Activated CD4-positive, alpha-beta T cell treated with anti-CD3 and anti-CD28 coated beads, Interleukin-2, amount 10 ng/mL, durations not matched to agents 24 days and 14 days (primary cell): ENCODE measurements at places on chromosomes 11 and 22. TPM values are rescaled to one million over a fixed set of nuclear protein-coding genes. Genes with fewer than 3 reads are reported as not detected.

The MS4A7 gene
- total RNA-seq, result not detected in 2 replicates

The RASD2 gene
- 0.09 TPM in 1 of 2 replicates, not detected in the other for total RNA-seq

The MUS81 gene
- 77.4 and 80.5 TPM in 2 replicates for total RNA-seq

The IL18BP gene
- 15.0 and 19.9 TPM in 2 replicates for total RNA-seq

The OR52E6 gene
- total RNA-seq, result not detected in 2 replicates

The CHKB gene
- 83.2 and 84.7 TPM in 2 replicates for total RNA-seq

The TNNT3 gene
- 1.1 and 1.2 TPM in 2 replicates for total RNA-seq

DNA sequence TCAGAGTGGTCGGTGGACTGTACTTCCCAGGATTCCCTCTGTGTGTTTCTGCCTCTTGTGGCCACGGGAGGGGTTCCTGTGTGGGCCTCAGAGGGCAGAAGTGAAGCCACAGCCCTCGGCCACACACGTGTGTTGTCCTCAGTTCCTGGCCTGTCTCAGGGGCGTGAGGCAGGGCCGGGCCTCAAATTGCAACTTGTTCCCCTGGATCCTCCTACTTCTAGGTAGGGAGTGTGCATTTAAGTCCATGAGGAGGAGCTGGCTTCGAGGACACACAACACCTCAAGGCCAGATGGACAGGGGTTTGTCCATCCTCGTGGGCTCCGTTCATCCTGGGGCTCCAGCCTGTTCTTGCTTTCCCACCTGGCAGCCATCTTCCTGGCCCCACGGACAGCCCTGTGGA, 573.0 kb downstream of the TBC1D22A start:
- no peak for DNase-seq
- H3K36me3 ChIP-seq, result no peaks in the 10 kb centered on the region
- H3K27ac ChIP-seq, result no peak overlapping the region
- no peaks in the 10 kb centered on the region for H3K27me3 ChIP-seq
- no peaks in the 10 kb centered on the region for H3K4me1 ChIP-seq
- H3K4me3 ChIP-seq, result no peak overlapping the region

GRCh38 chr11:65051398-65051858, 6.9 kb downstream of the NAALADL1 start:
- H3K27ac ChIP-seq, result no peak overlapping the region
- H3K27me3 ChIP-seq, result peaks cover 7% of the 10 kb centered on the region
- H3K4me1 ChIP-seq, result peaks cover 20% of the 10 kb centered on the region
- H3K4me3 ChIP-seq, result no peak overlapping the region
- peaks cover 3% of the 10 kb centered on the region for H3K36me3 ChIP-seq
- no peak for DNase-seq

GRCh38 chr11:27456140-27456794, 16.3 kb downstream of the LGR4 start:
- H3K4me3 ChIP-seq, result no peak overlapping the region
- no peak for DNase-seq
- H3K27me3 ChIP-seq, result no peaks in the 10 kb centered on the region
- H3K27ac ChIP-seq, result no peak overlapping the region
- H3K36me3 ChIP-seq, result no peaks in the 10 kb centered on the region

DNA sequence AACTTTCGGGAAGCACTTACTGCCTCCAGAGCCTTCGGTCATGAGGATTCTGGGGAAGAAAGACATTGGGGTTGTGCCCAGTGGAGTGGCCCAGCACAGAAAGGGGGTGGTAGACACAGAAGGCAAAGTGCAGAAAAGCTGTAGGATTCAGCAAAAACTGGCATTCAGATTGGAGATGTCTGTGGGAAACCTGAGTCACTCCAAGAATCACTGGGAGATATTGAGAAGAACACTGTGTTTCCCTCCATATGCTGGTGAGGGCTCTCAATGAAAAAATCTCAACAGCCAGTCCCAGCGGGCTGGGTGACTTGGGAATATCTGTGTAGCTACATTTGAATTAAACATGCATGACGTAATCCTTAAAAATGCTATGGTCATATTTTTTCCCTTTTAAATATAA, 61.2 kb upstream of the RCN1 start:
- DNase-seq, result no peak
- no peak overlapping the region for H3K4me3 ChIP-seq
- peaks cover 2% of the 10 kb centered on the region for H3K4me1 ChIP-seq
- H3K27me3 ChIP-seq, result peaks cover 4% of the 10 kb centered on the region
- H3K27ac ChIP-seq, result no peak overlapping the region

DNA sequence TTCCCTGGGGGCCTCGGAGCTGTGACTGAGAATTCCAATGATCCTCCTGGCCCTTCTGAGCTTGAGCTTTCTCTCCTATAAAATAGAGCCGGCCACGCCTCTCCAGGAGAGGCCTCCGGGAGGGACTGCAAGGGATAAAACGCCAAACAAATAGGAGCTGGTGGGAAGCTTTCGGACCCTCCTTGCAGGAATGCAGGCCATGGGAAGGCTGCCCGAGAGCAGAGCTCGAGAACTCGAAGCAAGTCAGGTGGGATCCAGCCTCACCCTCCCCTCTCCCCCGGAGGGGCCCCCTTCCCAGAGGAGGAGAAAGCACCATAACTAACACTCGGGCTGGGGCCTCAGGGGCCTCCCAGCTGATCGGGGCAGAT, 34.6 kb downstream of the FLRT1 start:
- no peak overlapping the region for H3K4me3 ChIP-seq
- H3K27ac ChIP-seq, result no peak overlapping the region
- H3K4me1 ChIP-seq, result peaks cover 4% of the 10 kb centered on the region
- H3K27me3 ChIP-seq, result no peaks in the 10 kb centered on the region

GRCh38 chr22:27232077-27232476, 569.5 kb downstream of the MN1 start:
- H3K4me3 ChIP-seq, result no peak overlapping the region
- no peak for DNase-seq
- no peaks in the 10 kb centered on the region for H3K36me3 ChIP-seq
- H3K4me1 ChIP-seq, result no peaks in the 10 kb centered on the region

DNA sequence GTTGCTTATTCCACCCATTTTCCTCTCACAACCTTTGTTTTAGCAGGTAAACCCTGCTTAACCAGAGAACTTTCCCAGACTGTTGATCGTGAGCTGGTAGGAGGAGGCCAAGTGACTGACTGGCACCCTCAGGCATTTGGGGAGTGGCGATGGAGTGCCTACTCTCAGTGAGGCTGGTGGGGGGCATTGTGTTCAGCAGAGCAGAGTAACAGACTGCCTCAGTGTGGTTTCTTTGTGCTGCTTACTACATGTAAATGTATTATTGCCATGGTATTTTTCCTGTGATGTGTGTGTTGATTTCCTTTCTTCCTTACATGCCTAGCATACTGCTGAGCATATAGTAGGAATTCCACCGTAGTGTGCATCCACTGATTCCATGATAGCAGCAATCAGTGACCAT, 2.6 kb downstream of the MARK2 start:
- H3K36me3 ChIP-seq, result peaks cover 35% of the 10 kb centered on the region
- H3K27me3 ChIP-seq, result no peaks in the 10 kb centered on the region
- H3K4me1 ChIP-seq, result peaks cover 65% of the 10 kb centered on the region
- peak overlapping the region; percentile 92 for H3K4me3 ChIP-seq
- H3K27ac ChIP-seq, result no peak overlapping the region

DNA sequence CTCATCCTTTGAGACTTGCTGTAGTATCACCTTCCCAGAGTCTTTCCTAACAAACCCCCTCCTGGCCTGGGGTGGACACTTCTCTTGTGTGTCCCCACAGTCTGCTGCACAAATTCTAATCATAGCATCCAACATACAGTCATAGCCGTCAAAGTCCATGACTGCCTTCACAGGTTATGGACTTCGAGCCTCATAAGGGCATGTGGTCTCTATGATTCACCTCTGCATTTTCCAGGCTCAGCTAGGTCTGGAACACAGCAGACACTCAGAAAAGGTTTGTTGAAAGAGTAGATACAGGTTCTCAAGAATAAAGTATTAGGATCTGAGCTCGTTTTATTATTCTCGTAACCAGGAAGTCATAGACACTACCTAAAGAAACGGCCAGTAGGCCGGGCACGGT, 13.2 kb upstream of the SCUBE2 start:
- no peaks in the 10 kb centered on the region for H3K4me1 ChIP-seq
- no peak for DNase-seq
- H3K36me3 ChIP-seq, result no peaks in the 10 kb centered on the region
- H3K27ac ChIP-seq, result no peak overlapping the region

DNA sequence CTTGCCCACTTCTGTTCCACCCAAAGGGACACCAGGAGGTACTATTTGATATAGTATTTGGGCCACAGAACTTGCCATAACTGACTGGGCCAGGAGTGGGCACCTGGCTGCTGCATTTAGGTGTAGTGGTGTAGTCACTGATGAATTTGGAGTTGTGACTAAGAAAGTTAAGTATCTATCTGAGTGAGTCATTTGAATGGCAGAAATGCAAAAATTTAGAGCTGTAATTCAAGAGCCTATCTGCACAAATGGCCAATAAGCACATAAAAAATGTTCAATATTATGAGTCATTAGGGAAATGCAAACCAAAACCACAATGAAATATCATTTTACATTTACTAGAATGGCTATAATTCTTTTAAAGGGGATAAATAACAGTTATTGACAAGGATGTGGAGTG, 14.7 kb downstream of the GLYATL2 start:
- H3K27me3 ChIP-seq, result peaks cover 2% of the 10 kb centered on the region
- no peak overlapping the region for H3K4me3 ChIP-seq
- DNase-seq, result no peak
- no peaks in the 10 kb centered on the region for H3K4me1 ChIP-seq

GRCh38 chr11:31802990-31803812, 7.9 kb downstream of the PAX6 start:
- H3K27ac ChIP-seq, result peak overlapping the region; percentile 30
- H3K4me1 ChIP-seq, result peaks cover 12% of the 10 kb centered on the region
- H3K36me3 ChIP-seq, result peaks cover 6% of the 10 kb centered on the region
- peak; percentile 56 for DNase-seq
- no peak overlapping the region for H3K4me3 ChIP-seq

GRCh38 chr11:115078461-115079438, 400.4 kb downstream of the NXPE2 start:
- no peak for DNase-seq
- H3K27ac ChIP-seq, result no peak overlapping the region
- H3K27me3 ChIP-seq, result no peaks in the 10 kb centered on the region
- no peaks in the 10 kb centered on the region for H3K4me1 ChIP-seq
- no peaks in the 10 kb centered on the region for H3K36me3 ChIP-seq
